Colonic mucosa (tissue), 4 donors: ENCODE measurements at places on chromosomes 7 and 10. TPM values are rescaled to one million over a fixed set of nuclear protein-coding genes. Genes with fewer than 3 reads are reported as not detected.
A peak's percentile ranks its signal among the peaks of the same experiment; 100 is the strongest.

The PRLHR gene
- total RNA-seq: not detected

The FFAR4 gene
- 44.2 TPM for total RNA-seq

The TMEM213 gene
- total RNA-seq: not detected

- DNase-seq: peak; percentile 29
Observed at GRCh38 chr10:105950410-105950809, 1214.1 kb downstream of the SORCS1 start.

GRCh38 chr10:37865957-37866803 lies 8.8 kb upstream of the ZNF248 start:
- no peak for DNase-seq
